ENCODE measurements at places on chromosomes 7 and 10.

DNA sequence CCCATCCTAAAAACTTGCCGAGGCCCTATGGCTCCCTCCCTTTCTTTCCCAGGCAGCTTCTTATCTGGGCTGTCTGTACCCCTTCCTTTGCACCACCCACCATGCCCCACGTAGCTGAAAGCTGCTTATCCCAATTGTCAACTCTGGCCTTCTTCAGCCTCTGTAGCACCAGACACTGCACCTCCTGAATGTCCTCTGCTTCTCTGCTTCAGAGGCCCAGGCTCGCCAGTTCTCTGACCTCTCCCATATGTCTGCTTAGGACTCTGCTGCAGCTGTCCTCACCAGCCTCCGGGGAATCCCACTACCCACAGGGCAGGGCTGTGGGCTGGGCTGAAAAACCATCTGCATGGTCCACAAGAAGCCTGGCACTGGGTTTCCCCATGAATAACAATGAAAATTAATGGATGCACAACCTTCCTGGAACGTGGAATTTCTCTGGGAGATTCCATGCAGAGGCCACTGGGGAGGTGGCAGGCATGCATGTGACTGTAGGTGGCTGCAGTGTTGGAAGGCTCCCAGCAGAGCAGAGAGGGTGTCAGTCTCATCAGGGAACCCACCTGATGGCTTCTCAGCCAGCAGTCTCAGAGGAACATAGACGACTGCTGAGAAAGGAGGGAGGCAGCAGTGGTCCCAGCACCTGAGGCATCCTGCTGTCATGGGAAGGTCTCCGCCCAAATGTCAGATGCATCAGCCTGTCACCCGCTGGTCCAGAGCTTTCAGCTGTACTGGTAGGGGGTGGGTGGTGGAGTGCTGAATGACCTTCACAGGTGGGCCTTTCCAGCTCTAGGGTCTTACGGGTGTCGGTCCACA, 16.8 kb upstream of the SH2D4B start:
- DNase-seq = no peak

- DNase-seq = no peak
Measured at GRCh38 chr10:128780156-128780761, 654.0 kb upstream of the MKI67 start.

DNA sequence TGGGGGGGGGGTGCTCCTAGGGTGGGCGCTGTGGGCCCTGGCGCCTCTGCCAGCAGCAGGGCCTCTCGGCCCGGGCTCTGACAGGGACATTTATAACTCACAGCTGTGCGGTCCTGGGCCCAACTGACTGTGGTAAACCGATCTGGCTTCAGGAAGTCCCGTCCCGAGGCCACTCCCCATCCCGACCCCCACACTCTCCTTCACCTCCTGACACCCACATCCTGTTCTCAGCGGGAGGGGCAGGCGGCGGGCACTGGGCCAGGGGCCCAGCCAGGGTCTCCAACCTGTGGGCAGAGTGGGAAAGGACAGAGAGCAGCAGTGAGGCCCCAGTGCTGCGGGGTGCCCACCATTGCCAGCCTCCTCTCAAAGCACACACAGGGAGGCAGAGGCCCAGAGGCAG, 69.1 kb downstream of the ZMIZ1 start:
- peak; percentile 49 for DNase-seq

GRCh38 chr7:143256932-143257331, 6.3 kb upstream of the GSTK1 start:
- DNase-seq = no peak

GRCh38 chr10:103731609-103732270, 123.6 kb downstream of the SH3PXD2A start:
- no peak for DNase-seq

DNA sequence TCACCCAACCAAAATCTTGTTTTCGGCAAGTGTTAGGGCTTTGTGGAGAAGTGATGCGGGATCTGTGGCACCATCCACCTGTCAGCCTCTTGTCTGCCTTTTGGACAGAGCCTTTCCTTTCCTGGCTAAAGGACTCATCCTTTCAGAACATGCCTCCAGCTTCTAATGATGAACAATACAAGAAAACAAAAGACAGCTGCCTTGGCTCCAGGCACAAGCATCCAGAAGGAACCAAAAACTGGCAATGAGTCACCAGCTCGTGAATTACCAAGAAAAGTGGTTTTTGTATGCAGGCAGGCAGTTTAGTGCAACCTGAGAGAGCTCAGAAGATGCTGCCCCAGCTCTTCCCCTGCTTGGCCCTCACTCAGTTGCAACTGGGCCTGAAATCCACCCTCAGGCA, 84.6 kb upstream of the NAMPT start:
- peak; percentile 63 for DNase-seq

DNA sequence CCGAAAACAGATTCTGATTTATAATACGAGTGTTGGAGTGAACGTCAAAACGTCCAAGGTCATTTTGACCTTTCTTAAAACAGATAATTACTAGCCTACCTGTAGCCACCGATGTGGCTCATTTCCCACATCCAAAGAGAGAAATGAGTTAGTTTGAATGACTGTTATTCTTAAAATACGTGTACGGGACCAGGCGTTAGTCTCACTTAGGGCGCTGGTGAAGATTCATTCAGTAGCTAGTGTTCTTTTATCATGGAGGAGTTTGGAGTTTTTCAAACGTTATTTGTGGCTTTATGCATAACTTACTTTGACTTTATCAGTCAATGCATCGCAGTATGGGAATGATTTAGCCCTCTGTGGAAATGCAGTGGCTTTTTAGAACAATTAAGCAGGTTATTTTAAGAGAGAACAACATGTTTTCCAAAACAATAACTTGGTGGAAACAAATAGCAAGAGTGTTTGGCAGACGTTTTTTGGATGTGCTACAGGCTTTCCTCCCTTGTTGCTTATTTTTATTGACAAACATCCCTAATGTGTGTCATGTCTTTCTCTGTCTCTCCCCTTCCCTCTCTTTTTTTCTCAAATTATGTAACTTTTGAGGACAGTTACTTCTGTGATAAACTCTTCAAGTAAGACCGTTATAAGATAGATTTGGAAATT, 1.6 kb downstream of the BICC1 start:
- peak; percentile 28 for DNase-seq

DNA sequence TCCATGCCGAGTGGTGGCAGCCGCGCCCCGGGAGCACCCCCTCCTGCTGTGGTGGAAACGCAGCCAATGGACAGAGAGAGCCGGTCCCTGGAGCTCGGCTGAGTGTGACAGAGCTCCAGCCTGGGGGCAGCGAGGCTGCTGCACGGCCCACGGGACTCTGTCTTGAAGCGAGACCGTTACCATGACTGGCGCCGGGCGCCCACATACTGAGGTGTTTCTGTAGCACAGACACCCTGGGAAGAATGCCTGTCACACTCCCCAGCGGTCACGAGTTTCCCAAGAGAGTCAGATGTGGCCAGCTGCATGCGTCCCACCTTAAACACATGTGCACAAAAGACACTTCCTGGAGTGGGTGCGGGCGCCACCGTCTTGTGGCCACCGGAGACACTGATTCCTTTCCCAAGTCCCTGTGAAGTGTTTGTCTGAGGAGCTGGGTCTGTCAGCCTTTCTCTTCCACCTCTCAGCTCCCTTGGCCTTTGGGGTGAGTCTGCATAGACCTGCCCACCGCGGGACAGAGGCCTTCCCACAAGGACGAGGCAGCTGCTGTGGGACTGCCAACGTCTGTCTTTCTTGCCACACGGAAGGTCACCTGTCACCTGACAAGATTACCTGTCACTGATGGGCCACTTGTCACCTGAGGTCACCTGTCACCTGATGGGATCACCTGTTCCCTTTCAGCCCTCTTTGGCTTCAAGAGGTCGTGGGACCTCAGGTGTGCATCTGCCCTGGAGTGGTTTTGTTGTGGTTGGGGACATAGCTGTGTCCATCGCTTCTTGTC, 94.6 kb downstream of the DNAJB6 start:
- no peak for DNase-seq

DNA sequence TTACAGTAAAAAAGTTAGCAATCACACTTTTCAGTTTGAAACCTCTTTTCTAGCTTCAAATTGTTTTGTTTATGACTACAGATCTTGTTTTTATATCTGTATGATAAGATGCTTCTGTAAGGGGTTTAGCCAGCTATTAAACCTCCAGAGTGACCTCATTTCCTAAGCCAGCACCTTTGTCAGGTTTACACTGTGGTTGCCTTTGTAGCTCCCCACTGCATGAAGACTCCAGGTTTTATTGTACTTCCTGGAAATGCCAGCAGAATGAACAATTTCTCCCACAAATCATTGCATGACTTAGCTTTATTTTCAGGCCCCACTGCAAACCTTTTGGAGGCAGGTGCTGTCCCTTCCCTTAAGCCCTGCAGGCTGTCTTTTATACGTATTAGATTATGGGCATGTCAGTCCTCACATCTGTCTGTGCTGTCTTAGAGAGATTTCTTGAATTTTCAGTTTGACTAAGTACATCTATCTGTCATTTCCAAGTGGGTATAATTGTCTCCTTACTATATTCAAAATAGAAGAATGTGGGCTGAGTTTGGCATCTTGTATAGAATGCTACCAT, 8.2 kb upstream of the AGR3 start:
- peak; percentile 3 for DNase-seq

DNA sequence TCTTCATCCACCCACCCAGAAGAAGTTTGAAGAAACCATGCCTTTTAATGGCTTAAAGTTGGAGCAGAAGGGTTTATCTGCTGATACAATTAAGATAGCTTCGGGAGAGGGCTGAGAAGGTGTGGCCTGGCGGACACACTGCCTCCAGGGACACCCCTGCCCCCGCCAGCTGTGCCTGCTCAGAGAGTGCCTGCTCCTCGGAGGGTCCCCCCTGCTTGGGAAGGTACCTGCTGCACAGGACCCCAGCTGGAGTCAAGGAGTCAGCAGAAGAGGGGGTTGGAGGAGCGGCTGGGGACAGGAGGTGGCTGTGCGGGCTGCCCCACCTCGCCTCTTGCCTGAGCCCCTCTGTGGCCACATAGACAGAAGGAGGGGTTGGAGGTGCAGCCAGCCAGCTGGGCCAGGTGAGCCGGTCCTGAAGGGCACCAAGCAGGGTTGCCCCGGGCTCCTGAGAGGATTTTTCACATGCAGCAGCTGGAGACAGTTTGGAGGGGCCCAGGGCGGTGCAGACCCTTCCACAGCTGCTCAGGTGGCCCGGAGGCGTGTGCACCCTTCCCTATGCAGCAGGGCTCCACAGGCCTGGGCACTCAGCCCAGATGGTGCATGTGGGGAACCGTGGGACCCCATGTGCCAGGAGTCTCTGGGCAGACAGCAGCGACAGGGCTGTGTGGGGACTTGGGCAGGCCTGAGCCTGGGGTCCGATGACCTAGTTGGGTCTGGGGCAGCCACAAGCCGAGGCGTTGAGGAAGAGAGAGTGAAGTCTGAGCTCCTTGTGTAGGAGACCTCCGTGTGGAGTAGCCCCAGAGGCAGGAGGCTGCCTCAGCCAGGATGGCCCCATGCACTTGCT, 118.9 kb downstream of the INPP5A start:
- no peak for DNase-seq

- no peak for DNase-seq
Measured at GRCh38 chr10:2921956-2922680, 145.2 kb upstream of the PFKP start.

- DNase-seq = no peak
Measured at GRCh38 chr10:14645239-14645960, 129.3 kb downstream of the FAM107B start.

DNA sequence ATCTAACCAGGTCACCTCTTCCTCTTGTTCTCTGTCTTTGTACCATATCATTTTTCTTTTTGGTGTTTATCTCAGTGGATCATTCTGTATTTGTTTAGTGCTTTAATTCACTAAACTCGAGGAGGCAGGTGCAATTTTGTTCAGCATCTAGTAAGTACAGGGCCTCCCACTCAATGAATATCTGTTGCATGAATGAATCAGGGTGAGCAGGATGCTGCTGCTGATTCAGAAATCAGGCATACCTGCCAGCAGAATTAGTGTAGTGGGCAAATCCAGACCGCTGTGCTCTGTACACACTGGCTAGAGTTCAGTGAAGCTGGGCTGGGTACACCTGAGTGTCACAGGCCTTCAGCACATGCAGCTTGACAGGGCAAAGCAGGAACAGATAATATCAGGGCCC, 511.9 kb downstream of the SUGCT start:
- no peak for DNase-seq

DNA sequence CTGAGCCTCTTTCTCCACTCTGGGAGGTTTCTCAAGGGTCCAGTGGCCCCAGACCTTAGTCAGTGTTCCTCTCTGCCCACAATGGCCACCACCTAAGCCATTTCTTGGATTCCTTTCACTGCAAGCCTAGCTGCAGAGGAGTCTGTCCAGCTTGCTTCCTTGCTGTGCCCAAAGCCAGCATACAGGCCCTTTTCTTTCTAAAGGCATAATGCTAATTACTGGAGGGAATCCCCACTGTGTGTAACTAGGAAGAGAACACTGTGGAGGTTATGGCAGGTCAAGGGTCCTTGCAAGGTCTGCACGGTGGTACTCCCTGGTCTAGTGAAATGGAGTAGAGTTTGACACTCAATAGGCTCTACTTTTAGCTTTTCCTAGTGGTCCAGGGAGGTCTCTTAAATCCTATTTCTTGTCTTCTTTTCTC, 70.4 kb upstream of the CC2D2B start:
- DNase-seq = no peak

GRCh38 chr7:48244864-48245271, 73.6 kb downstream of the ABCA13 start:
- peak; percentile 24 for DNase-seq

- peak; percentile 53 for DNase-seq
Measured at GRCh38 chr7:129188372-129188891, at the start of gene SMO. Gene SMO, plus strand, starts transcription at chr7:129188633. Its CDS starts 519 bp downstream, at chr7:129189152.

- DNase-seq = no peak
Measured at GRCh38 chr7:112220877-112221434, 14.5 kb downstream of the ZNF277 start.

GRCh38 chr7:131225619-131226513, 101.8 kb upstream of the MKLN1 start:
- DNase-seq = no peak

DNA sequence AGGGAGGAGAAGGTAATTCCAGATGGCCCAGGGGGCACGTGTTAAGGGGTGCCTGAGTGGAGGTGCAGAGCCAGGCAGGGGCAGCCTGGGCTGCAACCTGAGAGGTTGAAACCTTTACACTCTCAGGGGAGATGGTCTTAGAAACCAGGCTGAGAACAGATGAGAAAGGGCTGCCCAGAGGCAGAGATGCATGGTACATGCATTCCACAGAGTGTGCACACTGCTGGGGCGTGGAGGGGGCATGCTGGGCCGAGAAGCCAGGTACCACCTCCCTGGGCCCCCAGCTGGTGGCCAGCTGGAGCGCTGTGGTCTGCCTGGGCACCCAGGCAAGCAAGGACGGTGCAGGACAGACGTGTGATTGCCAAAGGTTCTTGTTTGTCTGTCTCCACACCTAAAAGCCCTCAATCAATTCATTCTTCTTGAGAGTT, 14.1 kb upstream of the CSGALNACT2 start:
- no peak for DNase-seq

GRCh38 chr10:120394446-120394845, 62.6 kb upstream of the PLPP4 start:
- peak; percentile 20 for DNase-seq

DNA sequence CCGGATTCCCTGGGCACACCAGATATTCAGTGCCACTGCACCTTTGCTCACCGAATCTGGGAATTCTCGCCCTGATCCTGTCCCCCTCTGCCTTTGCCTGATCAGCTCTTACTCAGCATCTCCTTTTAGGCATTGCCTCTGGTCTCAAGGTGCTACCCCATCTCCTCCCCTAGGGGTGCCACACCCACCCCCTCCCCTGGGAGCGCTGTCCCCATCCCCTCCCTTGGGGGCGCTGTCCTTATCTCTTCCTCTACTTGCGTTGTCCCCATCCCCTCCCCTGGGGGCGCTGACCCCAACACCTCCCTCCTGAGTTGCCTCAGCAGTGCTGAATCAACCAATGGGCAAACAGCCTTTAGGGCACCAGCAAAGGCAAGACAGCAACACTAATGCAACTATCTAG, 686.9 kb upstream of the FOXK1 start:
- DNase-seq = no peak
